Stimulated activated CD8-positive, alpha-beta memory T cell treated with anti-CD3 and anti-CD28 coated beads, Interleukin-7, amount 100 ng/mL, for 4 hours (primary cell): ENCODE measurements at places on chromosomes 6 and 20.

- no peak for DNase-seq
Measured at GRCh38 chr20:34397096-34397495, 34.0 kb downstream of the ITCH start.

- DNase-seq, result no peak
Measured at GRCh38 chr6:56690519-56691285, 48.0 kb upstream of the DST start.

DNA sequence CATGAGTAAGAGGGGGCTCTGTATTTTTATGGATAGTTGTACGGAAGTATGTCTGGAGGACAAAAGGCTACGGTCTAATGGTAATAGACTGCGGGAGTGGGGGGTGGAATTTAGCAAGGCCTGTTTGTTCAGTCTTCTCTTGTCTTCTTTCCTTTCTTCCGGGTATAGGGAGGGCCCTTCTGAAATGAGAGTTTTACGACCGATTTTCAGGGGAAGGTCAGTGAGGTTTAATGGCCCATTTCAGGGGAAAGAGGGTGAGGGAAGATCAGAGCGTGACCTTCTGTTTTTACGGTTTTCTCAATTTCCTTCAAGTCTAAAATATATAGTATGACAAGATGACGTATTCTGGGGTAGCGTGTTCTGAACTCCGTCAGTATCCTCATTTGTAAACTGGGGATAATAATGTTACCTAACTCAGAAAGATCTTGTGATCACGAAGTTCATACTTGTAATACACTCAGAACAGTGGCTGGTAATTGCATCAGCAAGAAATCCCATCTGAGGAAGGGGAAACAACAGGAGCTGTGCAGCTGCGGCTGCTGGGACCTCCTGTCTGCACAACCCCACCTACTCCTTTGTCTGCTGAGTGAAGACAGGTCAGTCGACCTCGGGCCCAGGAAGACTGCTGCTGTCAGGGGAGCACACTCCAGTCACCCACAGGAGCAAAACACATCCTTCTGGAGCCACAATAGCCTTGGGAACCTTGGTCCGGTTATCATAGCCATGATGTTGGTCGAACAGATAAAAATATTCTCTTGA lies 90.4 kb downstream of the MAP3K7 start:
- no peak for DNase-seq

- no peak for DNase-seq
Measured at GRCh38 chr6:44734886-44735629, 347.6 kb downstream of the CDC5L start.

GRCh38 chr6:150667977-150668716 lies 68.5 kb downstream of the PLEKHG1 start:
- DNase-seq, result no peak

DNA sequence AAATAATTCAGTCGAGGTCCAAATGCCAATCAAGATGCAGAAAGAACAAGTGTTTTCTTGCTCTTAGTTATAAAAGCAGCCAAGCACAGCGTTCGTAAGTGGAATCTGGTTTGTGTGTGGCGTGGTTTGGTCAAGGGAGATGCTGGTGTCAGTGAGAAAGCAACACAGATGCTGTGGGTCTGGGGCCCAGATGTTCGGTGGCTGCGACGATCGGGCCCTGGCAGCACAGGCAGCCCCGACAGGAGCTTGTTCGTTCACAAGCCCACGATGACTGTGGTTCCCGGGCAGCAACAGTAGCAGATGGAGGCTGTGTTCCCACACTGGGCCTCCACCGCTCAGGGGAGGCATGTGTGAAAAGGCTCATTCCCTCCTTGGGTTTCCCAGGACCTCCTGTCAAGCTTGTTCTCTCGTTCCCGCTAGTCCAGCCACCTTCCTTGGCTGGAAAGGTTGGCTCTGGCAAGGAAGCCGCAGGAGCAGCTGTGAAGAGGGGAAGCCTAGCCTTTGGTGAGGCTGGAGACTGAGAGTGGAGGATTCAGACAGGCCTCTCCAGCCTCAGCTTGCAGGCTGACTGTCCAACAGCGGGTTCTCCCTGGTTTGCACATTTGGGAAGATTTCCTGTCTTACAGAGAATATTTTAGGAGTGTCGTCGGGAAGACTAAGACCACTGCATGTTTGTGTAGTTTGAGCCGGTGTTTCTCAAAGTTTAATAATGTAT lies 304.7 kb downstream of the QKI start:
- no peak for DNase-seq

- DNase-seq, result no peak
Measured at GRCh38 chr20:19977373-19977770, 39.8 kb upstream of the NAA20 start.

- DNase-seq, result no peak
Measured at GRCh38 chr6:157946865-157947532, 34.7 kb upstream of the SYNJ2 start.

GRCh38 chr6:168666699-168667427 lies 225.9 kb downstream of the SMOC2 start:
- no peak for DNase-seq

- no peak for DNase-seq
Measured at GRCh38 chr20:60050193-60050947, 92.1 kb downstream of the CDH26 start.

DNA sequence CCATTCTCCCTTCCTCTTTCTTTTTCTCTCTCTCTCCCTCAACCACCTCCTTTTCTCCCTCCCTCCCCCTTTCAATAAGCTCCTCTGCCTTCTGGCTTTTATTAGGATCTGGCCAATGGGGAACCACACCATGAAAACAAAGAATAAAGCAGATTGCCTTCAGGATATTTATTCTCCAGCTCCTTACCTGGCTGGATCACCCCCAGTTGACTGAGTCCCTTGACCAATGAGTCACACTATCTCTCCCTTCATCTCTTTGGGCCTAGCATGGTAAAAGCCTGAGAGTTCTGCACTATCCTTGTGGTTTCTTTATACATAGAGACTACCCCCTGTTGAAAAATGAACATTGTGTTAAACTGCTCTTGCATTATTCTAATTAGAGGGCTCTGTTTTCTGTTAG lies 476.8 kb downstream of the EPHA7 start:
- no peak for DNase-seq

DNA sequence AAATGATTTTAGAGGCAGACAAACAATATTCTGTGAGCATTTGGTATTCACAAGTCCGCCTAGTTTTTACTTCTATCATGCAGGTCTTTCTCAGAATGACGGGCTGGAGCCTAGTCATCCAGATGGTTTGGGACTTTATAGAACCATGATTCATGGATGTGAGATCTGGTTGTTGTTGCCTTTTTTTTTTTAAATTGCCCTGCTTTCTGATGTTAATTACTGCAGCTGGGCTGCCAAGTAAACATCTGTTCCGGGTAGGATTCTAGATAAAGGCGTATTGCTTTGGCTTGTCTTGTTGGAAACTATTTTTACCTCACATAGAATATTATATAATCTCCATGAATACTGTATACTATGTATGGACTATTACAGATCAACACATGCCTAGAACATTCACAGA lies 58.1 kb downstream of the RNF217 start:
- DNase-seq, result no peak

- DNase-seq, result no peak
Measured at GRCh38 chr6:21461844-21462518, 131.6 kb upstream of the SOX4 start.

DNA sequence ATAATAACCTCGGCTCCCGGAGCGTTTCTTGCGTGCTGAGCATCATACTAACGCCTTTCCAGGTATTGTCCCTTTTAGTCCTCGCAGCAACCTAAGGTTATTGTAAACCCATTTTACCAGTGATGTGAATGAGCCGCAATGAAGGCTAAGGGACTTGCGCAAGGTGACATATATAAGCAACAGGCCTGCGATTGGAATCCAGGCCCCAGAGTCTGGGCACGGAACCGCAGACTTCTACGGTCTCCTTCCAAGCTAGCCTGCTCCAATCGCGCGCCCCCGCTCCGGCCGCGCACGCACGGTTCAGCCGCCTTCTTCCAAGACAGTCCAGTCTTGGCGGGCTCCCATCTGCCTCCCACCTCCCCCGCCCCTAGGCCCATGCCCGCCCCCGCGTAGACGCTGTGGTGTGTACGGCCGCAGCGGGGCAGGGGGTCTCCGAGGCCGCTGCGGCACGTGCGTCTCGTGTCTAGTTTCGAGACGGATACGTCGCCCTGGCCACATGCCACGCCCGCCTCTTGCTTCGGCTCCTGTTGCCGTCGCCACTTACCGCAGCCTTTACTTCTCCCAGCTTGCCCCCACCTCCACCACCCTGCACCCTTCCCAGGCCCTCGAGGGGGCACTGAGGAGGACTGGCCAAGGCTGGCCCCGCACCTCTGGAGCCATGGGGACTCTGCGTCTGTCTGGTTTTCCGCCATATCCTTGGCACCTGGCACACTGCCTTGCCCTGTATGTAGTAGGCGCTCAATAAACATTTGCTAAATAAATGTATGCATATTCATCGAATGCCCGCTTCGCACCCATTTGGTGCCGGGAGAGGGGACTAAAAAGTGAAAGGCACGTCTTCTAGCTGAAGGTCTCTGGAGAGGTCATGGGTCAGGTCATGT lies 855 bp upstream of the GFOD1 start:
- no peak for DNase-seq

DNA sequence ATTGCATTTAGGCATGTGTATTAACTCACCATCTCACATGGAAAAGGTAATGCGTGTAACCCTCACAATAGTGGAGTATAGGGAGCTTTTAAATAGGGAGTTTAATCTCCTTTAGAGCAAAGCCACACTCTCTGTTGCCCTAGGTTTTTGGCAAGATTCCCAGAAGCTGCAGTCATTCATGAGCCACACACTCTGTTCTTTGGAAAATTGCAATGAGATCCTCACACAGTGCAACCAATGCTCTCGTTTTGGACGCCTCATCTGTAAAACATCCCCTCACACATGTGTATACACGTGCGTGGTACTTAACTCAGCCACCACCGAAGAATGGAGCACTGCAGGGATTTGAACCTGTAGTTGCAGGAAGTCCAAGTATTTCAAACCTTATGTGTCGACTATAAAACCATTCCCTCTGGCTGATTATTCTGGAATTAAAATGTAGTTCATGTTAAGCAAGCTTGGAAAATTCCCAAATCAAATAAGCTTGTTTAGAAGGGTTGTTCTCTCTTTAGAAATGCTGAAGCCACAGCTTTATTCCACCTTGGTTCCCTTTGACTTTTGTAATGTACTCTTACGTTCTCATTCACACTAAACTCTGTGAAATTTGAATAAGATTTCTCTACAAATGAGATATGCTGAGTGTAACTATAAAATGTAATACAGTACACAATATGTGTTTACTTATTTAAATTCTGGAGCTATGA lies 489.8 kb upstream of the MANEA start:
- no peak for DNase-seq

- no peak for DNase-seq
Measured at GRCh38 chr20:51190783-51191180, 167.9 kb upstream of the KCNG1 start.

GRCh38 chr6:13538084-13538483 lies 36.3 kb upstream of the SIRT5 start:
- no peak for DNase-seq

DNA sequence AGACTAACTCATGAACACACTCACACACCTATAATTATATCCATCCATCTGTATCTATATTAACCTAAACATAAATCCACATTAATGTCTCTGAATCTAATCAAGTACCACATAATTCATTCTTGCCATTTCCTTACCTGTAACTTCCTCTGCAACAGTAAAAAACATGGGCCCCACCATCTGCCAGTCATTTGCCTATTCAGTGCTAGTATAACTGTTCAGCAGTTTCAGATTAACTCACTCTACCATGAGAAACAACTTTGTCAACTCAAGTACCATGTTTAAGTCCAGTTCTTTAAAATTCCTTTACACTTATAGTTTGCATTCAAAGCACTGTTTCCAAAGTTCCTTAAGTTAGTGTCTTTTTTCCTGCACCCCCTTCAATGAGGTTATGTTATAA lies 68.8 kb downstream of the LAMP5 start:
- DNase-seq, result no peak

DNA sequence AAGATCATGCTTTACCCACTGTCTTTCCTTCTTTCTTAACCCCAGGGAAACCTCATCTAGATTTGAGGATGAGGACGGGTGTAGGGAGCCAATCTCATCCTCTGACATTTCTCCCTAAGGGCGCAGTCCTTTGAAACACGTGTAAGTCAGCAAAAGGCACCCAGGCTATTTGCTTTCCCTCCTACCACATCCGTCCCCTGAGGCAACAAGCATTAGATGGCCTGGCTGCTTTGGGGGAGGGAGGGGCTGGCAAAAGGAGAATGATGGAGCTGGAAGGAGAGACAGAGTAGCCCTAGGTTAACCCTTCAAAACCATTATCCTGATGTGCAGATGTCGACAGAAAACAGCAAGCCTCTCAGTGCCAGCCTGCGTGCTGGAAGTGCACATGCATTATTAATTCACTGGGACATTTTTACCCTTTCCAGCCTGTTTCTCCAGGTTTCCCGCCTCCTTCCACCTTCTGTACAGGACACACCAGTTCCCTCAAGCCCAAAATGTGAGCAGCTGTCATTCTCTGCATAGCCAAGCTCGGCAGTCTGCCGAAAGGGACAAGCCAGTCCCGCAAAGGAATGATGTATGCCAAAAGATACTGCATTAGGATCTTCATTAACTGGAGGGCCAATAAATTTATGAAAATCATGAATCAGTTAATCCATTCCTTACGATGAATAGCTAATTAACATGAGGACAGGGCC lies 547.2 kb downstream of the CD83 start:
- no peak for DNase-seq

- DNase-seq, result no peak
Measured at GRCh38 chr6:148343047-148343782, 577 bp downstream of the SASH1 start.

DNA sequence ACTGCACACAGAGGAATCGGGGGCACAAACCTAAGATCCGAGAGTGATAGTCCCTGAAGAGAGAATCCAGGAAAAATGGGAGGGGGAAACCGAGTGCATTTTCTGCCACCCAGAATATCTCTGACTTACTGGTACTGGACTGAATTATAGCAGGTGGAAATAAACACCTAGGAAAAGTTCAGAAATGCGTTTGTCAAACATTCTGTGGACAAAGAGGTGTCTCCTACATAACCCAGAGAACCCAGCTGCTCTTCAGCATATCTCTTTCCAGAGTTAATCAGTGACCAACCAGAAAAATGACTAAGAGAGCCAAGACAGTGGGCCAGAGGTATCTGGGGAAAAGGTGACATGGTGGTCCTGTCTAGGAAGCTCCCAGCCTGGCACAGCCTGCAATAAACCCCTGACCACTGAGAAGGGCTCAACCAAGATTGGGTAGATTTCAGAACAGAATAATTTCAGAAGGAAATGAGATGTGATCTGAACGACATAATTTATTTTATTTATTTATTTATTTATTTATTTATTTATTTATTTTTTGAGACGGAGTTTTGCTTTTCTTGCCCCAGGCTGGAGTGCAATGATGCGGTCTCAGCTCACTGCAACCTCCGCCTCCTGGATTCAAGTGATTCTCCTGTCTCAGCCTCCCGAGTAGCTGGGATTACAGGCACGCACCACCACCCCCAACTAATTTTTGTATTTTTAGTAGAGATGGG lies 6.0 kb upstream of the VNN1 start:
- DNase-seq, result no peak
